ENCODE measurements at places on chromosomes 6 and 20.

GRCh38 chr20:45070932-45071632 is 29.8 kb downstream of the KCNS1 start:
- DNase-seq, result no peak

DNA sequence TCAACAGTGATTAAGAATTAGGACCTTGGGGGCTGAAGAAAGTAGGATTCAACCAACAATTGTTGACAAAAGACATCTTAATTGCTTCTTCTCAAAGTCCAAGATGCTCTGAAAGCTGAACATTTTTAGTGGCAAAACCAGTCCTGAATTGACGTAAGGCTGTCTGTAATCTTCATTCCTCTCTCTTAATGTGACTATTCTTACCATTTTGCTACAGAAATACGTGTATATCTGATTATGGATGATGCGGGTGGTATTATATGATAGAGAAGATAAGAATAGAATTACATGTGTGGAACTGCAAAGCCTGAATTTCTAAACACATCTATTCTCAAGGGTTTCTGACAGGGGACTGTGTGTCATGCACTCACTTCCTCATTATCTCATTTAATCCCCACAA is 130.3 kb upstream of the SASH1 start:
- no peak for DNase-seq

DNA sequence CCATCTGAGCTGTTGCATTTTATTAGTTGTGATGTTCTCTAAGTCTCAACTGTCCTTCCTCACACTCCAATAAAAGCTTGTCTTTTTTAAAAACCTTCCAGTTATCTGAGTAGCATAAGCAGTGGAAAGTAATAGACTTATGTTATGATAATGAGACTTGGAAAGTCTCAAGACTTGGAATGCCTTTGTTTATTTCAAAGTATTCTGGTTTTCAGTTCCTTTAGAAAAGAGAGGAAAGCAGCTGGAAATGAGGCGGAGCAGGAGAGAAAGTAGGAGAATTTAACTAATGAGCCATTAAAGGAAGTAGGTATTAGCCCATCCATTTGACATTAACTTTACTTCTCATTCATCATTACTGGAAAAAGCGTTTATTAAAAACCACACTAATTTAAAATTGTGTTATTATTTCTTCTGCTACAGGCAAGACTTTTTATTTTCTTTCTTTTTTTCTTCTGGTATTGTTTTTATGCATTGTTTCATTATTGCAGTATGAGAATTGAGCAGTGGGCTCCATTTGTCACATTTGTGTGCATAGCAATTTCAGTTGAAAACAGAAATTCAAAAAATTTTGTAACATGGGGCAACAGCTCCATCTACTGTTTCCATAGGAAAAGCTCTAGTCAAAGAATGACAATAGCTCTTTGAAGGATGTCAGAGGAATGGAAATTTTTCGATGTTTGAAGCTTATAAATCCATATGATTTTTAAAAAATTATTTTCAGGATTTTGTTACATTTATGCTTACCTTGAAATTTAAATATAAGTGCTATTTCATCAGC is 194.8 kb downstream of the COL9A1 start:
- no peak for DNase-seq

GRCh38 chr20:59269411-59270025 is 30.9 kb upstream of the EDN3 start:
- DNase-seq, result no peak

DNA sequence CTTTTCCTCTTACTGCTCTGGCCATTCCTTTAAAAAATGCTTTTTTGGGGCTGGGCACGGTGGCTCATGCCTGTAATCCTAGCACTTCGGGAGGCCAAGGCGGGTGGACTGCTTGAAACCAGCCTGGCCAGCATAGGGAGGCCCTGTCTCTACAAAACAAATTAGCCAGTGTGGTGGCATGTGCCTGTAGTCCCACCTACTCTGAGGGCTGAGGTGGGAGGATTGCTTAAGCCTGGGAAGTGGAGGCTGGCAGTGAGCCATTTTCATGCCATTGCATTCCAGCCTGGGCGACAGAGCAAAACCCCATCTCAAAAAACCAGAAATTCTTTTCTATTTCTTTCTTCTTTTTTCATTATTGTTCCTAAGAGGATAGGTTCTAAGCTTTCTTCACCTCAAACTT is 36.9 kb upstream of the RNF144B start:
- DNase-seq, result no peak

All from nephron progenitor cell (in vitro differentiated cells).